ENCODE measurements at places on chromosomes 13 and 19. TPM values are rescaled to one million over a fixed set of nuclear protein-coding genes. Genes with fewer than 3 reads are reported as not detected.

SGCG gene
- 28.7 TPM for total RNA-seq

KIR2DL3 gene
- total RNA-seq = not detected

FXYD3 gene
- not detected for total RNA-seq

ZNF615 gene
- total RNA-seq = 7.4 TPM

LIG4 gene
- 8.2 TPM for total RNA-seq

PALM gene
- total RNA-seq = 9.3 TPM

IZUMO1 gene
- total RNA-seq = not detected

CLEC11A gene
- 4.5 TPM for total RNA-seq

TYROBP gene
- total RNA-seq = 22.1 TPM

- no peak overlapping the region for H3K4me3 ChIP-seq
- no peak for DNase-seq
These were observed 6.2 kb downstream of the ILF3 start for GRCh38 chr19:10660346-10660745.

GRCh38 chr13:65789815-65790214, 1440.3 kb downstream of the PCDH9 start:
- no peak overlapping the region for H3K27ac ChIP-seq
- no peaks in the 10 kb centered on the region for H3K27me3 ChIP-seq
- no peak overlapping the region for H3K4me3 ChIP-seq
- no peaks in the 10 kb centered on the region for H3K36me3 ChIP-seq
- no peaks in the 10 kb centered on the region for H3K4me1 ChIP-seq

- no peaks in the 10 kb centered on the region for H3K36me3 ChIP-seq
- H3K27me3 ChIP-seq = no peaks in the 10 kb centered on the region
- no peak overlapping the region for H3K4me3 ChIP-seq
- no peak overlapping the region for H3K27ac ChIP-seq
- peaks cover 9% of the 10 kb centered on the region for H3K4me1 ChIP-seq
These were observed 3.8 kb upstream of the TSHZ3 start for GRCh38 chr19:31352782-31353651.

- peaks cover 48% of the 10 kb centered on the region for H3K36me3 ChIP-seq
- peaks cover 8% of the 10 kb centered on the region for H3K4me1 ChIP-seq
- no peak overlapping the region for H3K27ac ChIP-seq
- no peak for DNase-seq
These were observed 814 bp downstream of the ZNF211 start for GRCh38 chr19:57633832-57634131.

DNA sequence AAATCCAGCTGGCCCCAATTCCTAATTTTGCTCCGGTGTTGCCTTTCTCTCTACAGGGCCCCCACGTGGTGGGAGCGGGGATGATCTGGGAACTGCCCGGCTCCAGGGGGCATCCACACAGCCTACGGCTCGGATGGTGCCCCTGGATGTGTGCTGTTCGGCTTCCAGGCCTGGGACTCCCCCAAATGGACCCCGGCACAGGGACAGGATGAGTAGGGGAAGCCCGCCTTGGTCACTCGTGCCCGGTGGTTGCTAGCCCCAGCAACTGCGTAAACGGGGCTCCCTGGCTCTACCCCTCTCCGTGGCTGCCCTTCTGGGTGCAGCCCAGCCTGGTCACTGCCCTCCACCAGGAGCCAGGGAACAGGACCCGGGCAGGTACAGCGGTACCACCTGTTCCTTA, 111.5 kb downstream of the TEX26 start:
- peaks cover 2% of the 10 kb centered on the region for H3K27me3 ChIP-seq
- no peak overlapping the region for H3K4me3 ChIP-seq
- H3K4me1 ChIP-seq = peaks cover 11% of the 10 kb centered on the region
- no peak for DNase-seq
- H3K36me3 ChIP-seq = no peaks in the 10 kb centered on the region

DNA sequence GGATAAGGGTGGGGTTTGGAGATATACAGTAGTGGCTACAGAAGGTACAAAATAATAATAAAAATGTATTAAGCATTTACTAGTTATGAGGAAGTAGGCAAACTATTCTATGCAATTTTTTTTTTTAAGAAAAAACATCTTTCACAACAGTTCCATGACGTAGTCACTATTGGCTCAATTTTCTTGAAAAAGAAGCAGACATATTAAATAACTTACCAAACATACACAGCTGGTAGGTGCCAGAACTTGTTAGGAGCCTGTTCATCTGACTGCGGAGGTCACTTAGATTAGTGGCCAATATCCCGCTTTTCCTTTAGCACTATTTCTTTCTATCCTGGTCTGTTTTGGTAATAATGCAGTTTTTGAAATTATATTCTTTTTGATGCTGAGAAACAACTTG, 593.5 kb downstream of the KCTD12 start:
- H3K27ac ChIP-seq = no peak overlapping the region
- no peak overlapping the region for H3K4me3 ChIP-seq
- no peak for DNase-seq
- H3K4me1 ChIP-seq = no peaks in the 10 kb centered on the region
- H3K27me3 ChIP-seq = no peaks in the 10 kb centered on the region

DNA sequence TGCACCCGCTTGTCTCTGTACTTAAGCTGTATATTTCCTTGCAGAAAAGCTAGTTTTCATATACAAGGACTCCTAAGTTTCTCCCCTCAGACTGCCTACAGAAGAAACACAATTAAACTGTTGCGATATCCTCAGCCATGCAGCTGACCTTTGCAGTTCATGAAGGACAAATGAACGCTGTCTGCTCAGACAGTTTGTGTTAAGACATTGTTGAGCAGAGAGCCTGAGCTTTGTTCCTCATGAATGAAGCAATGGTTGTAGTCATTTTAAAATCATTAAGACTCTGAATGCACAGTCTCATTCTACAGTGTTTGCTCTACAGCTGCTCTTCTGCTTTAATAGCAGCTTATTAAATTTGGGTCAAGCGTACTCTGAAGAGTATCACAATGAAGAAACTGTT, 23.2 kb upstream of the MAB21L1 start:
- H3K36me3 ChIP-seq = no peaks in the 10 kb centered on the region
- DNase-seq = no peak
- H3K27ac ChIP-seq = no peak overlapping the region

GRCh38 chr13:93559718-93560117, 333.1 kb downstream of the GPC6 start:
- no peak for DNase-seq
- no peak overlapping the region for H3K4me3 ChIP-seq
- no peaks in the 10 kb centered on the region for H3K4me1 ChIP-seq
- no peaks in the 10 kb centered on the region for H3K36me3 ChIP-seq
- H3K27me3 ChIP-seq = no peaks in the 10 kb centered on the region

DNA sequence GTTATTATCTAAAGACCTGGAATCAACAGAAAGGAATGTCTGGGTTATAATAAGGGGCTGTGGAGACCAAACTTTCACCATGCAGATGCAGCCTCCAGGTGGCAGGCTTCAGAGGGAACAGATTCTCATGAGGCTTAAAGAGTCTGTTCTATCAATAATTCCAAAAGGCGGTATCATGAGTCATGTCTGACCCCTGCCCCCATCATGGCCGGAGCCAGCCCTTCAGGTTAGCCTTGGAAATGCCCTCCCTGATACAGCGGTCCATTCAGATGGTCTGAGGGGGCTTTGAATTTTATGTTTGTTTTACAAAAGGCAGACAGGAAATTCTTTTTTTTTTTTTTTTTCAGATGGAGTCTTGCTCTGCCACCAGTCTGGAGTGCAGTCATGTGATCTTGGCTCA, 21.7 kb upstream of the LAMP1 start:
- peaks cover 21% of the 10 kb centered on the region for H3K36me3 ChIP-seq
- H3K27ac ChIP-seq = no peak overlapping the region
- peak; percentile 66 for DNase-seq
- H3K4me1 ChIP-seq = no peaks in the 10 kb centered on the region
- no peak overlapping the region for H3K4me3 ChIP-seq

GRCh38 chr19:4474514-4475022, 2.5 kb downstream of the HDGFL2 start:
- H3K4me3 ChIP-seq = no peak overlapping the region
- DNase-seq = no peak
- H3K27me3 ChIP-seq = no peaks in the 10 kb centered on the region
- peaks cover 4% of the 10 kb centered on the region for H3K4me1 ChIP-seq
- peaks cover 45% of the 10 kb centered on the region for H3K36me3 ChIP-seq
- no peak overlapping the region for H3K27ac ChIP-seq

GRCh38 chr13:77492982-77493381, 42.5 kb upstream of the SCEL start:
- H3K36me3 ChIP-seq = no peaks in the 10 kb centered on the region
- no peaks in the 10 kb centered on the region for H3K27me3 ChIP-seq
- DNase-seq = no peak
- no peak overlapping the region for H3K4me3 ChIP-seq
- no peaks in the 10 kb centered on the region for H3K4me1 ChIP-seq

DNA sequence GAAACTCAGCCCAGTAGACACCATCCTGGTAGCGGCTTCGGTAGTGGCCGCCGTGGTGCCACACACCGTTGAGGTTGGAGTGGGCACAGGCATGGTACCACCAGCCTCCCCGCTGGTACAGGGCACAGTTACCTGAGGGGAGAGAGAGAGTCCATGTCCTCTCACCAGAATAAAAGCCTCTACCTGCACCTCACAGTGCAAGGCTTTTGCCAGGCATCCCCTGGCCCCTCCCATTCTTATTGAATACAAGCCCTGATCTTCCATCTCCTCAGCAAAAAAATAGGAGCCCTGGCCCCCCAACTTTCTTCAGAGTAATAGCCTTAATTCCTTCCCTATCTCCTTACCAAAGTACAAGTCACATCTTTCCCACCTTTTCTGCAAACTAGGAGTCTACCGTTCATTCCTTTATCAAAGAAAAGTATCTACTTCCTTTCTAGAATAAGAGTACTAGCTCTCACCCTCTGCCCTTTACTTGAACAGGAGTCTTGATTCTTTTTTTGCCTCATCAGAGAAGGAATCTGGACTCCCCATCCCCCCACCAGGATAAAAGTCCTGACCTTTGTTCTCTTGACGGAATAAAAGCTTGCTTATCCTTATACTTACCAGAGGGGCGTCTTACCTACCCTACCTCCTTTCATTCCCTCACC, 6.7 kb downstream of the SHFL start:
- peaks cover 3% of the 10 kb centered on the region for H3K4me1 ChIP-seq
- DNase-seq = no peak
- H3K27ac ChIP-seq = no peak overlapping the region
- no peaks in the 10 kb centered on the region for H3K36me3 ChIP-seq
- no peak overlapping the region for H3K4me3 ChIP-seq

GRCh38 chr13:76723551-76724232, 162.5 kb downstream of the KCTD12 start:
- no peaks in the 10 kb centered on the region for H3K27me3 ChIP-seq
- H3K4me1 ChIP-seq = no peaks in the 10 kb centered on the region
- no peak for DNase-seq
- no peaks in the 10 kb centered on the region for H3K36me3 ChIP-seq
- H3K4me3 ChIP-seq = no peak overlapping the region

DNA sequence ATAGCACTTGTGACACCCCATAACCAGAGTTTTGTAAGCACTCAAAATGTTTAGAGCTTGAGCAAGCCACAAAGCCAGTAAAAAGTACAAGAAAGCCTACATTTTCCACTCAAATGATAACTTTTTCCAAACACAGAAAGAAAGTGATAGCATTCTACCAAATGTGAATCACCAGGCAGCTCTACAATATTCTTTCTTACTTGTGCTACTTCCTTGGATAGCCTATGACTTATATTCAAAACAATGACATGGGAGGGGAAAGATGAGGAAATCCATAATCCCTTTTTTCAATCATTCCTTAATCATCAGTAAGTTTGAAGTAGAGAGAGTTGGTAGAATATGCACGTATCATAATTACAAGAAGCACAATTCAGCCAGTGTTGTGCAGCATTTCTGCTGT, 650.8 kb upstream of the PCDH9 start:
- no peaks in the 10 kb centered on the region for H3K27me3 ChIP-seq
- H3K36me3 ChIP-seq = no peaks in the 10 kb centered on the region

DNA sequence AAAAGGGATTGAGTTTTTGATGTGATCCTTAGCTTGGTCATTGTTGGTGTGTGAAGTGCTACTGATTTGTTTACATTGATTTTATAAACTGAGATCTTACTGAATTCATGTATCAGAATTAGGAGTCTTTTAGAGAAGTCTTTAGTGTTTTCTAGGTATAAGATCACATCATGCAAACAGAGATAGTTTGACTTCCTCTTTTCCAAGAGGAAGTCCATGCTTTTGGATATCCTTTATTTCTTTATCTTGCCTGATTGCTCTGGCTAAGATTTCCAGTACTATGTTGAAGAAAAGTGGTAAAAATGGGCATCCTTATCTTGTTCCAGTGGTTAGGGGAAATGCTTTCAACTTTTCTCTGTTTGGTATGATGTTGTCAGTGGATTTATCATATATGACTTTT, 561.2 kb upstream of the SLITRK1 start:
- no peak for DNase-seq
- no peak overlapping the region for H3K27ac ChIP-seq
- no peaks in the 10 kb centered on the region for H3K27me3 ChIP-seq
- no peaks in the 10 kb centered on the region for H3K36me3 ChIP-seq
- no peak overlapping the region for H3K4me3 ChIP-seq
- H3K4me1 ChIP-seq = no peaks in the 10 kb centered on the region

- no peaks in the 10 kb centered on the region for H3K27me3 ChIP-seq
- peaks cover 39% of the 10 kb centered on the region for H3K4me1 ChIP-seq
- H3K36me3 ChIP-seq = no peaks in the 10 kb centered on the region
- peak overlapping the region; percentile 76 for H3K27ac ChIP-seq
These were observed 353.8 kb downstream of the ENOX1 start for GRCh38 chr13:43432958-43433357.

GRCh38 chr13:49739498-49740187, 48.4 kb upstream of the EBPL start:
- no peaks in the 10 kb centered on the region for H3K4me1 ChIP-seq
- no peak for DNase-seq
- H3K27me3 ChIP-seq = no peaks in the 10 kb centered on the region
- H3K36me3 ChIP-seq = peaks cover 29% of the 10 kb centered on the region

DNA sequence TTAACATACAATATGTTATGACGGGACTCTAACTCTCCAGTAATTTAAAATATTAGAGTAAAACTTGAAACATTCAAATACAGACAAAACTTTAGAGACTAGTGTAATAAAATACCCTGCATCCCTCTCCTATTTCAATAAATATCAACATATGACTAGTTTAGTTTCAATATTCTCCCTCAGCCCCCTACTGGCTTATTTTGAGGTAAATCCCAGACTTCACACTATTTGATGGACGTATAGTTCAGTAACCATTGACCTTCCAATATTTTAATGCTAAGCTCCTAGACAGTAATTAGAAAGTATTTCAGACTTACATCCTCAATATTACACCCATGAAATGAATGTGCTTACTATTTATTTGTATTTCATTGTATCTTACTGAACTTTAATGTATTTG, 180.7 kb upstream of the STARD13 start:
- no peak overlapping the region for H3K4me3 ChIP-seq
- H3K4me1 ChIP-seq = no peaks in the 10 kb centered on the region
- H3K36me3 ChIP-seq = no peaks in the 10 kb centered on the region

DNA sequence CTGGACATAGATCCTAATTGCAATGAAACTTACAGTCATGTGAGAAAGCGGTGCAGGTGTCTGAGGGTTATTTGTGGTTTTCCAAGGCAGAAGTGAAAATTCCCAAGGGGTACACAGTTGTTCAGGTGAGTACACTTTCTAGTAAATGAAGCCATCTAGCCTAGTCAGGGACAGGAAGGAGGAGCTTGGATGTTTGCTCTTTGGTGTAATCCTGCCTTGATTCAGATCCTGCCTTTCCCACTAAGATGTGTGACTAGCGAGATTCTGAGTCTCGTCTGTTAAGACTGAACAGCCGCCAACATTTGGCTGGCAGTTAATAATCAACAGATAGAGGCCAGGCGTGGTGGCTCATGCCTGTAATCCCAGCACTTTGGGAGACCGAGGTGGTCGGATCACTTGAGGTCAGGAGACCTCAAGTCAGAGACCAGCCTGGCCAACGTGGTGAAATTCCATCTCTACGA, 2.5 kb downstream of the RPS9 start:
- peak overlapping the region; percentile 80 for H3K4me3 ChIP-seq
- no peaks in the 10 kb centered on the region for H3K27me3 ChIP-seq

- no peak overlapping the region for H3K27ac ChIP-seq
- no peaks in the 10 kb centered on the region for H3K36me3 ChIP-seq
- H3K4me1 ChIP-seq = no peaks in the 10 kb centered on the region
- no peak for DNase-seq
These were observed 43.5 kb upstream of the SHISA2 start for GRCh38 chr13:26095338-26095737.
